Stimulated activated CD4-positive, alpha-beta T cell treated with anti-CD3 and anti-CD28 coated beads, Interleukin-12 subunit alpha, Interleukin-12 subunit beta, amount 100 ng/mL, for 4 hours (primary cell): ENCODE measurements at places on chromosomes 2 and 18.

DNA sequence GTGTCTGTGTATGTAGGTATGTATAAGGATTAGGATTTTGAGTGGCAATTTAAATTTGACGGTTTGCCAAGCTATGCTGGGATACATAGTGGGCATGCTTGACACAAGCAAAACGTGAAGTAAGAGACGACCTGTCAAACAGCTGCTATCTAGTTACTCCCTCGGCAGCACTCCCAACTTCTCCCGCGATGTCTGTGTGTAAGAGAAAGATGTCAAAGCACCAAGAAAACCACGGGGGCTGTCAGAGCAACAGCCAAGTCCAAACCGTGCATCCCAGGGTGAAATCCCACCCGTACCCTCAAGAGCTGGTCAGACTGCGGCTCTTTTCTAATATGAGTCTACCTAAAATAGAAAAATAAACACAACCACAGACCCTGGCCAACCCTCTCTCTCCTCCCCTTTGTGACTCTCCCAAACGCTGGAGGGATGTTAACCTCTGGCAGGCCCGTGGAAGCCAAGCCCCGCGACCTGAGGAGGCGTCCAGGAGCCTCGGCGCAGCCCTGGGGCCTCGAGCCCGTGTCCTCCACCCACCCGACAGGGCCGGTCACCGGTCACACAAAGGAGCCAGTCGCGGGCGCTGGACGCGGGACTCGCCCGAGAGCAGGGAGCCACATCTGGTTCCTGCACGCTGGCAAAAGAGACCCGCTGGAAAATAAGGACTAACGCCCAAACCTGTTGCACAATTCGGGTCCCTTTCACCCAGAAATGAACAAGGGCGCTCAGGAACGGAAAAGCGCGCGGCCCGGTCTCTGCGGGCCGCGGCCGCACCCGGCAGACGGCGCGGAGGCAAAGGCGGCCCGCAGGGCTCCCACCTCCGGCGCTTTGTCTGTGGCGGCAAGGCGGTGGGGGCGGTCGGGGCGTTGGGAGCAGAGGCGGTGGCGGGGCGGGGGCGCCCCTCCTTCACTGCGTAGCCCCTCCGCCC, 925 bp downstream of the SESTD1 start:
- DNase-seq: peak; percentile 18

DNA sequence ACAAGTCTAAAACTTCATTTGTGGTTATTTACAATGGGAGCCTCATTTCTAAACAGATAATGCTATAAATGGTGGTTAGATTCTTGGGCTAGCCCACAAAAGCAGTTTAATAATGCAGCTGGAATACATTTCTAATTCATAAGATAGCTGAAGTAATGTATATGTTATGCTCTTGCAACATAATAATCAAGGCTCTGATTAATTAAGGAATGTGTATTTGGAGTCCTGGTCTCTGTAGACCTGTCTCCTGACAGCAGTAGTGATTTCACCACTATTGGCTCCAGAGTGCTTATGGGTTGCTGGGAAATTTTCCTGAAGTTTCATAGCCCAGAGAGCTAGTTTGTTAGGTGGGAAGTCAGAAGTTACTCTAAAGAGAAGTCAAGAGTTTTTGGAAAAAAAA, 21.3 kb upstream of the CDC42EP3 start:
- no peak for DNase-seq

GRCh38 chr2:62404913-62405312, 101.1 kb downstream of the TMEM17 start:
- no peak for DNase-seq

GRCh38 chr18:7568426-7568825, 1.3 kb downstream of the PTPRM start:
- peak; percentile 0 for DNase-seq

GRCh38 chr18:38256366-38256765, 690.8 kb upstream of the CELF4 start:
- no peak for DNase-seq

DNA sequence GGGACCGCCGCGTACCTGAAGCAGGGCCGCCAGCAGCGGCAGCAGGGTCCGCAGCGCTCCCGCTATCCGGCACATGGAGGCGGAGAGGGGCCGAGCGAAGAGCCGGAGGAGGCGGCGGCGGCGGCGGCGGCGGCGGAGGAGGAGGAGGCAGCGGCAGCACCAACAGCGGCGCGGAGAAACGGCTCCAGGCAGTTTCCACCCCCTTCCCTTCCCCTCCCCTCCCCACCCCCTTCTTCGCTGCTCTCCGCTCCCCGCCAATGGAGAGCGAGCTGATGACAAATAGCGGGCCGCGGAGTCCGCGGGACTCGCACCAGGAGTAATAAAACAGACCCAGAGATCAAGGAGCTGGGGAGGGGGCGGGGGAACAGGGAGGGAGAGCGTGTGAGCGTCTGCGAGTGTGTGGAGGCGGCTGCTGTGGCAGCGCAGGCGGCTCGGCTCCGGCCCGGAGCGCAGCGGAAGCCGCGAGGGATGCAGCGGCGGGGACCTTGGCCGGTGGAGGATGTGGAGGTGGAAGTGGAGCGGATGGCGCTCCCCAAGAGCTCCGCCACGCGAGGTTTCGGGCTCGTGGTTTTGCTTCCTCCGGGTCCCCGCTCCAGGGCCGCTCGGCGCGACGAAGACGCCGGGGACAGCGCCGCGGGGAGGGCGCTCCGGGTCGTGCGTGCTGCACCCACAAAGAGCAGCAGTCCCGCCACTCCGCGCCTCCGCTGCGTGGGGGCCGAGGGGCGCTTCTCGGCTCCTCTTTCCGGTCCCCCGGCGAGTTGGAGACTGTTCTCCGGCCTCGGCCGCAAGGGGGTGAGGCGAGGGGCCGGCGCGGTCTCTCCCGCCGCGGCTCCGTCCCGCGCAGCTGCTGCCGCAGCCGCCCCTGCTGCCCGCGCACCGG, at the start of gene CDH2:
Gene CDH2, minus strand, starts transcription at position 183 of the 880 bp plus-strand sequence. Its CDS starts 108 bp downstream, at position 75.
- no peak for DNase-seq

- no peak for DNase-seq
Measured at GRCh38 chr18:6273423-6273822, 141.3 kb downstream of the L3MBTL4 start.

DNA sequence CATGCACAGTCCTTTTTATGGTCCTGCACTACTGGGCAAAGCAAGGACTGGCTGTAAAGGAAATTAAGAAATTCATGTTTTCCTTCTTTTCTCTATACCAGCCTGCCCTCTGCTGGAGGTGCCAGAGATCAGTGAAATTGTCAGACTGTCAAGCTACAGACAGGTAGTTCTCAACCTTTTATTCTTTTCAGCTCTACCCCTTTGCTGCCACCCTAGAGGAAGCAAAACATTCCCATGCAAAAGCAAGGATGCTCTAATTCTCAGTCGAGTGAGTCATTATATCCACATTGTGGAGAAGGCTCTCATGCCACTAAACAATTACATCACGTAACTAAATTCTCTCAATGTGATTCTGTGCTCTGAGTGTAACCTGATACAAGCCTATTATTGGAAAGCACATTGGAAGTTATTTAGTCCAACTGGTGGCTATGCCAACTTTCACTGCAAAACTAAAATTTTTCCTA, 25.0 kb upstream of the RAPGEF4 start:
- peak; percentile 37 for DNase-seq

DNA sequence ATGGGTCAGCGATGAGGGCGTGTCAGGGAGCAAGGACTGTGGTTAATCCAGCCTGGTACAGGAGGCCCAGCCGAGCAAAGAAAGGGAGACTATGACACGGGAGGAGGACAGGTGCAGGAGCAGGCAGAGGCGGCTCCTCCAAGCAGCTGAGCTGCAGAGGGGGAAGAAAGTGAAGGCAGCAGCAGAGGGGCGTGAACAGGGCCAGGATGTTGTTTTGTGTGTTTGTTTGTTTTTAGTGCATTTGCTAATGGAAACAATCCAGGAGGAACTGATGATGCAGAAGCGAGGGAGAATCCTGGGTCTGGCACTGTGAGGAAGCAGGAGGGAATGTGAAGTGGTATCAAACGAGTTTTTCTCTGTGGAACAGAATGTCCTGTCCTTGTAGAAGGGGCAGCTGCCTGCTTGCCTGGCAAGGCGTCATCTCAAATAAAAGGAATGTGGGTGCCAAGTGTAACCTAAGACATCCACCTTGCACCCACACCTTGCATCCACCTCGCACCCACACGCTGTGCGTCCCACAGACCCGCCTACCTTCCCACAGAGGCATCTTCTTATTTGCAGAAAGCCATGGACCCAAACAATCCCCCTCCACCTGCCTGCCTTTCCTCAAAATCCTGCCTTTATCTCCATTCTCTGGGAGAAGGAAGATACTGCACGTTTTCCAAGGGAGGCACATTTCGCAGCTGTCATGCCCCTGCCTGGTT, 134.8 kb downstream of the SH3BP4 start:
- DNase-seq: no peak

- peak; percentile 17 for DNase-seq
Measured at GRCh38 chr2:119264781-119265692, 41.4 kb downstream of the STEAP3 start.

- no peak for DNase-seq
Measured at GRCh38 chr2:7450833-7451190, 533.6 kb downstream of the RNF144A start.

- DNase-seq: no peak
Measured at GRCh38 chr2:202632682-202633290, 2.0 kb upstream of the FAM117B start.

DNA sequence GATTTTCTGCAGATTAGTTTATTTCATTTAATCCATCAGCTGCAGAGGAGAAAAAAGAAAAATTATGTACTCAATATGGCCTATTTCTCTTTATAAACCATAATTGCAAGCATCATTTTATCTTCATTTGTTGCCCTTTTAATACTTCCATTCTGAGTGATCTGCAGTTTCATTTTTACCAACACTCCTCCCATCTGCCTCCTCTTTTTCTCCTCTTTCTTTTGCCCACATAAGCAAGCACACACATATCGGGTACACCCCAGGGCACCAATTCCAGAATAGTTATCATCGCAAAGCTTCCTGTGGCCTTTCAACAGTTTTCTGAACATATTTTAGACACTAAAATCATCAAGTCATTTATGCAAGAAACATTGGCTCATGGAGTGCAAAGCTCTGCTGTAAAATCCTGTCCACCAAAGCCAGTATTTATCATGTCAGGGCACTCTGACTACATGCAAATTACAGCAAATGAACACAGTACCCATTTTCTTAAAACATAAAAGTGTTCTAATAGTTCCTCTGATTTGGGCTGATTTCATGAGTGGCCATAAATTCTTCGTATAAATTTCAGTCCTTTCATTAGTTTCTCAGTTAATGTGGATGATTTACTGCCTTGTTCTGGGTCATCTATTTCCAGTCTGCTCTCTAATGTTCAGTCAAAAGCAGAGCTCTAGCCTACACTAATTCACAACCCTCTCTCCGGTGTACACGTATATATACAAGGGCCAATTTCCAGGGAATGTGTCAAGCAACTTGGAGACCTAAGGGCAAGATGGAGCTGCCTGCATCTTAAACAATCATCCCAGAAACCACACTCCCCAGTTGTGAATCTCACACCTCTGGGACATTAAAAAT, 281.3 kb downstream of the STK39 start:
- DNase-seq: no peak

DNA sequence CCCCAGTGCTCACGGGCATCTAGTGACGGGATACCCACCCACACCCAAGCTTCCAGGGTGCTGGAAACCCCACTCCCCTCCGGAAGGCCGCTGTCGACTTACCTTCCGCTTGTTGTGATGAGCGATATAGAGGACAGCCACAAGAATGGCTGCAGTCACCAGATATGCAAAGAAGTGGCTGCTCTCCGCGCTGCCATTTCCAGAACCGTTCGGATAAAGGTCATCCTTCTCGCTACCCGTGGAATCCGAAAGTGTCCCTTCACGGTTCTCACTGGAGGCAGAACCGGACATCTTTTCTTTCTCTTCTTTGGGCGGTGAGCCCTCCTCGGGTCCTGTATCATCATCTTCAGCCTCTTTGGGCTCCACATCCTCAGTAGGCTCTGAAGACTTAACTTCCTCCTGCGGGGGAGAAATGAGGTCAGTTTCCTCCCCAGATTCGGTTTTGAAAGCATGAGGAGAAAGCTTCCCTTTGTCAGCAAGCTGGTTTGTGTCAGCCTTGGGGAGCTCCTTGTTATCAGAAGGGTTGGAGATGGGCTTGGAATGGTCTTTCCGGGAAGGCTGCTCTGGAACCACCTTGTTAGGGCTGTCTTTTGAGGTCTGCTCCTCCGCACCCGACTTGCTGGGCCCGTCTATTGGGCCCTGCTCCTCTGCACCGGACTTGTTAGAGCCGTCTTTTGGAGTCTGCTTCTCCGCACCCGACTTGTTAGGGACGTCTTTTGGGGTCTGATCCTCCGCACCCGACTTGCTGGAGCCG, 1.2 kb downstream of the TGOLN2 start:
- DNase-seq: peak; percentile 25

DNA sequence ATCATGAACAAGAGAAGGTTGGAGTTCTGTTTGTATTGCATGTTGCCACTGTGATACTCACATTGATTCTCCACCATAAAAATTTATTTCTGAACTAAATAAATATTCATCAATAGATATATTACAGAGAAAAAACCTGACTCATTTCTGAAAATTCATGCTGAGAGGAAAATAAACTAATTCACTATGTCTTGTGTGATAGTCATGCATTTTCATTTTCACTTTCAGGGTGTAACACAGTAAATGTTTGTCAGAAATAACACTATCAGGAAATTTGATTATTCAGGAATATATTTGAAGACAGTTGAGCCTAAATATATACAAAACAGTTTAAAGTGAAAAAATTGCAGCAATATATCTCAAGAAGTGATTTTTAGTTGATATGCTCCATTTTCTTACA, 335.2 kb downstream of the KCNJ3 start:
- no peak for DNase-seq

- peak; percentile 55 for DNase-seq
Measured at GRCh38 chr18:77063260-77063659, 69.3 kb downstream of the MBP start.

GRCh38 chr18:79737426-79737825, 57.8 kb downstream of the CTDP1 start:
- no peak for DNase-seq

- no peak for DNase-seq
Measured at GRCh38 chr2:71608034-71608433, 154.7 kb downstream of the DYSF start.

- no peak for DNase-seq
Measured at GRCh38 chr18:383135-383534, 115.3 kb upstream of the THOC1 start.

DNA sequence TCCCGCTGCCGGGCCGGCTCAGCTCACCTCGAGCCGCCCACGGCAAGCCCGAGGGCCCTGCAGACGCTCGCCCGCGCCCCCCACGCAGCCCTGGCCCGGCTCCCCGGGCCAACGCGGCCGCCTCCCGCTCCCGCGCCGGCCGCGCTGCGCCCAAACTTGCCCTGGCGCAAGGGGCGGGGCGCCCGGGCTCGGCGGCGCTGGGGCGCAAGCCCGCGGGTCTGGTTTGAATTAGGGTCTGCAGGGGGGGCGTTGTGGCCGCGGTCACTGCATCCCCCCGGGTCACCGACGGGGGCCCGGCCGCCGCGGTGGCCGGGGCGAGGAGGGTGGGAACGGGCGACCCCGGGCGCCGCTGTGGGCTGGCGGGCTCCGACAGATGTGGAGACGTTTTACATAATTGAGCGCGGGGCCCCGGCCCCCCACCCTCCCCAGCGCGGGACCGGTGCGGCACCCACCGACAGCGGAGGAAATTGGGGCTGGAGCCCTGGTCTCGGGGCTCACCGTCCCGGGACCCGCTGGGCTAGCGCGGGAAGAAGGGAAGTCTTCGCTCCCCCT, 690 bp downstream of the SDC1 start:
- DNase-seq: no peak

- no peak for DNase-seq
Measured at GRCh38 chr2:200619279-200619678, 33.5 kb downstream of the AOX1 start.
